Stimulated activated CD4-positive, alpha-beta T cell treated with anti-CD3 and anti-CD28 coated beads, TNF-alpha, amount 100 ng/mL, for 1 hour (primary cell): ENCODE measurements at places on chromosomes 7 and 10.

- no peak for DNase-seq
Measured at GRCh38 chr7:11297764-11298163, 324.1 kb downstream of the PHF14 start.

DNA sequence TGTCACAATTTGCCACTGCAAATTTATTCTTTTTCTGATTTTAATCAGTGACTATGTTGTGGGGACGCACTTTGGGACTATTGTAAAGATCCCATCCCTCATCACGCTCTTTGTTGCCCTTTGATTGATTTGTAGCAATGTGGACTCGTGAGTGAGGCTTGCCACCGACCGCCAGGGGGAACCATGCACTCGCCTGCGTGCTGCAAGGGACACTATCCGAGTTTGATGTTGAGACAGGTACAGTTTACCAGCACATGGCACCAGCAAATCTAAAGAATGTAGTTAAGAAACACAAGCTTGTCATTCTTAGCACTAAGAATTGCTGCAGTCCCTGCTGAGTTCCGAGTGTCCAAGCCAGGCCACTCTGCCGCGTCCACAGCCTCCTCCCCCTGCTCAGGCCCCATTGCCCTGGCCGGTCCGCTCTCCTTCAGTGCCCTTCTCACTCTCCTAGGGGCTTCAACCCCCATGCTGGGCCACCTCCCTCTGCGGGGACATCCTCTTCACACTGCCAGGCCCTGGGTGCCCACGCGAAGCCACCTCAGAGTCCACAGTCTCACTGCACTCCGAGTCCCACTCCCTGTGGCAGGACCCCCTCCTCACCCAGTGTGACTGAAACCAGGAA is 2.0 kb upstream of the SFTPA2 start:
- DNase-seq, result peak; percentile 15

DNA sequence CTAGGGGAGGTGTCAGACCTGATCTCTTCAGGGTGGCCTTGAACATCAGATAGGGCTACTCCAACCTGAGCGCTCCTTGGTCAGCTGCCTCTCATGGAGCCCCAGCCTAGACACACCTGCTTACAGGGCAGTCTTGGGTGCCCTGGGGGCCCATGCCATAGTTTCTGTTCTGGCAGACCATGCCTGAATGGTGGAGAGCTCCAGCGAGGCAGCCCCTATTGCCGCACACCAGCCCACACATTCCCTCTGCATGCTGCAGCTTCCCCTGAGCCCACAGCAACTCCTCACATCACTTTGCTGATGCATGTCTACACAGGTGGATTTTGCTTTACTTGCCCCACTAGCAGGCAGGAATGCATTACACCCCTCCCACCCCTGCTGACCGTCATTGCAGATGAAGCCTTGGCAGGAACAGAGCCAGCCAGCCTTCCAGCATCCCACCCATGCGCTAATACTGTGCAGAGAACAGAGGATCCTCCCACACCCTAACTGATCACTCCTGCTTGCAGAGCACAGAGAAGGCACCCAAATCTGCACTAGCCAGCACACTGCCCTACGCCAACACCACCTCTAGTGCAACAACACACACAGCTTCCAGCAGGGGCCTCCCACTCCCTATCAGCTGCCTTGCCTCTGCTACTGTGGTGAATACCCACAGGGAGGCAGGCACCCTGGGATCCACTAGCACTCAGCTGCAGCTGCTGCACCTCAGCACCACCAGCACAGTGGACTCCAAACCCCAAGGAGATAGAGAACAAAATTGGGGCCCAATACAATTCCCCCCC is 43.0 kb upstream of the GRM3 start:
- no peak for DNase-seq

DNA sequence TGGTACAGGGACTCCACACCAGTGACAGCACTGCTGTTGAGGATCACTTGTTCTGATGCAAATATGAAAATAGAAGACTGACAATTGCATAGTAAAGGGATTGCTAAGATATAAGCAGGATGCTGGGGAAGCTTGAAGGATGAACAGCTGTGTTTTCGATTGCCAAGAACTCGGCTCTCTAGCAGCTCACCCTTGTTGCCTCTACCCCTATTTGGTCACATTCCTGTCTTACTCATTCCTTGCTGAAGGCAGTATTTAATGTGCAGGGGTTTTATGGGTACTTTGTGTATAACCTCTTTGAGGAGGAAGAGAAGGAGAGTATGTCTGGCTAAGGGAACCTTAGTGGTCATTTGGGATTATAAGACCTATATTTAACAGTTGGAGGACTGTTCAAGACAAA is 218.8 kb downstream of the AUTS2 start:
- no peak for DNase-seq

DNA sequence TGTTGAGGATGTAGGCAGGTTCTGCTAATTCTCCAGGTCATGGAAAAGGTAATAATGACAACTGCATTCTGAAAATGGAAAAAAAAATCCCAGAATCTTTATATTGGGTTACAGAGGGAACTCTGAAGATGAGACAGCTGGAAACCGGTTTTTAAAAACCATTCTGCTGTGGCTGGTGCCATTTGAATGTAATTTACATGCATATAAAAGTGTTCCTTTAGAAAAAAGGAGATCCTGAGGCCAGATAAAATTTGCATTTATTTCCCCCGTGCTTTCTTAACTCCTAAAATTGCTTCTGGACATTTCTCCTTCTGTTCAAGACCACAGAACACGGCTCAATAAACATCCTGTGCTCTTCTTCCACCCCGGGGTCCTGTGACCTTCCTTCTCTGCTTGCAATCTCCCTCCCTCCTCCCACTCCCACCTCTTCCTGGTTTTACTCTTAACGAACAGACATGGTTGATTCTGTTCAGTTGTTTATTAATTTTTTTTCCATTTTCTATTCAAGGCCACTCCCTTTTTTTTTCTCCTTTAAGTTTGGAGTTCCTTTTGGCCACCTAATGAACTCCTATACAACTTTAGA is 41.6 kb downstream of the SH2D4B start:
- DNase-seq, result no peak

DNA sequence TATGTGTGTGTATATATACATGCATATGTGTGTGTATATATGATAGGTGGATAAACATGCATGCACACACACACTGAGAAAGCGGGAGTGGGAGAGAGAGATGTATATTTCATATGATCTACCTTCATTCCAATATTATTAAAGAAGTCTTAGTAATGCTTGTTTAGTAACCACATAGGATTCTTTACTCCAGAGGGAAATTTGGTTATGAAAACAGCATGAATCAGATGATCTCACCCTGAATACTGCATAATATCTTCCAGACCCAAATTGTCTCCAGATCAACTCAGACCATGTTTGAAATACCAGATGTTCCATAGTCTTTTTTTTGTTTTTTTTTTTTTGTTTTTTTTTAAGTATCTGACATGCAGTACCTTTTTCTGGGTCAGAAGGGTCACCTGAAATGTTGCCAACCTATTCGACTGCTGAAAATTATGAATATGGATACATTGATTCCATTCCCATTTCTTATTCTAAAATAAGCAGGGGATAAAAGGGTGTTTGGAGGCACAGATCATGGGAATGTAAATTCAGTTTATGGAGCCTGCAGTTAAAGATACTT is 17.4 kb downstream of the TES start:
- no peak for DNase-seq

GRCh38 chr10:58322835-58323209 is 12.0 kb upstream of the UBE2D1 start:
- no peak for DNase-seq

- no peak for DNase-seq
Measured at GRCh38 chr10:84296091-84296981, 32.1 kb upstream of the CCSER2 start.

- DNase-seq, result no peak
Measured at GRCh38 chr10:71666639-71667386, 52.8 kb downstream of the C10orf105 start.

GRCh38 chr10:114094795-114095194 is 51.1 kb downstream of the ADRB1 start:
- DNase-seq, result no peak

DNA sequence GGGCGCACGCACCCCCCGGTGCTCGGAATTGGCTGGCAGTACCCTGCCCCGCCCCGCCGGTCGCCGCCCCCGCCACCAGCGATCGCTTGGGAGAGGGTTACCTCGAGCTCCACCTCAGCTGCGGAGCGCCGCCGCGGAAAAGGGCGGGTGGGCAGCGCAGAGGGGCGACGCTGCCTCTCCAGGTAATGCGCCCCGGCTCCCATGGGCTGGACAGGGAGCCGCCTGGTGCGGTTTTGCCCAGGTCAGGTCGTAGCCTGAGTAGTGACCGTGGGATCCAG is 1.3 kb downstream of the PFKFB3 start:
- peak; percentile 61 for DNase-seq

DNA sequence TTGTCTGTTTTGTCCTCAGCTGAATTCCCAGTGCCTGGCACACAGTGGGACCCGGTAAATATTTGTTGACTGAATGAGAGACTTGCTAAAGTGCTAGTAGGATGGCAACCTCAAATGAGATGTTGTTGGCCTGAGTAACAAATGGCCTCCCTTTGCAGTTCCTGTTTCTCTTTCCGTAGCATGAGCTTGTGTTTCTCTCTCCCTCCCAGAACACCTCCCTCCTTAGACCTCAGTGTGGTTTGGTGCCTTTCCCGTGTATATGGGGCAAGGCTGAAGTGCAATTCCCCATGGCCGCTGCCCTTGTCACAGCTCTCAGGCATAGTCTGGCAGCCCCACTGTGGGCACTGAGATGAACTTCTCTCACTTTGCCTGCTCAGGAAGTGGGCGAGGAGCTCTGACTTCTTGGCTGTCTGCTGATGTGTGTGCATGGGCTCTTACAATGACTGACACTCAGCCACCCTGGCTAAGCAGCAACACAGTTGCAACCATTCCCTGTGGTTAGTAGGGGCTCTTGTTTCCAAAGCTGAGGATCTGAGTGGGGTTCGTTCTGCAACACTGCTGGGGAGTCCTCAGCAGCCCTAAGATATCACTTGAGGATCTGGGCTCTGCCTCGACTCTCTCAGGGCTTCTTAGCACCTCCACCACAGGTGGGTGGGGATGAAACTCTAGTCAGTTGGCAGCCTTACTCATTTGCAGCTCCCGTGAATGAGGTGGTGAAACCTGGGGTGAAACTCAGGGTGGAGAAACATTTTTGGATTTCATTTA is 136.1 kb downstream of the ICA1 start:
- peak; percentile 50 for DNase-seq

GRCh38 chr10:80137920-80138319 is 5.4 kb downstream of the PLAC9 start:
- DNase-seq, result no peak
